Gastrocnemius medialis (tissue), 4 donors: ENCODE measurements at places on chromosomes 13 and 19.
A peak's percentile ranks its signal among the peaks of the same experiment; 100 is the strongest.

DNA sequence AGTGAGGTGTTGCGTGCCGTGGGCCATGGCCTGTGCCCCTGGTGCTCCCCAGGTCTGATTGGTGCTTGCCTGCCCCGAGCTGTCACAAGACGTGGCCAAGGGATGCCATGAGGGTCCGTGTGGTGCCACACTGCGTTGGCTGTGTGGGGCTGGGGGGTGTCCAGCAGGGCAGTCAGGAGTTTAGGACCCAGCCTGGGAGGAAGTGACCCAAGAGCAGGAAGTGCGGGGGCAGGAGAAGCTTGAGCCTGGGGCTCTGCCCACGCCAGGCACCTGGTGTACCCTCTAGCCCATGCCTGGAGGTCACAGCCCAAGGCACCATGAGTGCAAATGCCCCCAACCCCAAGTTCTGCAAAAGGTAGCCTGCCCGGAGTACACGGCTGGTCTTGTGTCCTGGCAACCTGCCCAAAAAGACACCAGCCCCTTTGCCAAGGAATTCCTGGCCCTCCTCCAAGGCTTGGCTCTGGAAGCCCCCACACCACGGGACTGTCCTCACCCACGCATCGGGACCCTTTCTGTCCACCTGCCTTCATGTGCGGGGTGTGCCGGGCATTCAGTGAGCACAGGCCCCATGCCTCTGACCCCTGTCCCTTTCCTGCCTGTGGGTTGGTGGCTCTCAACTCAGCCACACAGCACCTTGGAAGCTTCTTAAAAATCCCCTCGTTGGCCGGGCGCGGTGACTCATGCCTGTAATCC, 24.9 kb downstream of the MPND start:
- DNase-seq: no peak

- DNase-seq: no peak
These were observed 13.2 kb downstream of the RASA3 start for GRCh38 chr13:114119196-114119595.

DNA sequence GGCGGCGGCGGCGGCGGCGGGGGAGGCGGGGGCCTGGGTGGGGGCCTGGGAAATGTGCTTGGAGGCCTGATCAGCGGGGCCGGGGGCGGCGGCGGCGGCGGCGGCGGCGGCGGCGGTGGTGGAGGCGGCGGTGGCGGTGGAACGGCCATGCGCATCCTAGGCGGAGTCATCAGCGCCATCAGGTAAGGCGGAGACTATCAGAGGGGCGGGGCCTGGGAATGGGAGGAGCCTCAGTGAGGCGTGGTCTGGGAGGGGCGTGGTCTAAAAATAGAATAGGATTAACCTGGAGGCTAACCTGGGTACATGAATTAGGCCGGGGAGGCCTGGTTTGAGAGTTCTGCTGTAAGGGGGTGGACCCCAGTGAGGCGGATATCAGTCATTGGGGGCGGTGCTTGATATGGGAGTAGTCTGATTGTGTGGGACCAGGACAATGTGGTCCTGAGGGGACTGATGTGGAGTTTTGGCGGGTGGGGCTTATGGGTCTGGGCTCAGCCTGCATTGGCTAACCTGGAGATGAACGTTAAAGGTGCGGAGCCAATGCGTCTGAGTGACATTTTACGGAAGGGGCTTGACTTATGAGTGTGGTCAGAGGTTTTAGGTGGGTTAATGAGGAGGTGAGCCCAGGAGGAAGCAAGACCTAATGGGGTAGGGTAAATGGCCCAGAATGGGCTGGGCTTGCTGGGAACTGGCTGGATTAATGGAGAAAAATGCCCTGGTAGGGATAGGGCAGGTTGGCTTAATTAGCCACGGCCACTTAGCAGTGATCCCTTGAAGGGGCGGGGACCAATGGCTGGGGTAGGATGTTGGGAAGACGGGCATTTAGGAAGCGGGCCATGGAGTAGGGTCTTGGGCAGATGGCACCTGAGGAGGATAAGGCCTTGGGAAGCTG, 1.4 kb downstream of the CAPNS1 start:
- peak; percentile 90 for DNase-seq

- no peak for DNase-seq
These were observed 218.9 kb upstream of the EDNRB start for GRCh38 chr13:78137404-78138142.

GRCh38 chr19:13056052-13056660, 46.5 kb downstream of the LYL1 start:
- DNase-seq: no peak

GRCh38 chr19:50205681-50206138, 2.3 kb downstream of the MYH14 start:
- no peak for DNase-seq

DNA sequence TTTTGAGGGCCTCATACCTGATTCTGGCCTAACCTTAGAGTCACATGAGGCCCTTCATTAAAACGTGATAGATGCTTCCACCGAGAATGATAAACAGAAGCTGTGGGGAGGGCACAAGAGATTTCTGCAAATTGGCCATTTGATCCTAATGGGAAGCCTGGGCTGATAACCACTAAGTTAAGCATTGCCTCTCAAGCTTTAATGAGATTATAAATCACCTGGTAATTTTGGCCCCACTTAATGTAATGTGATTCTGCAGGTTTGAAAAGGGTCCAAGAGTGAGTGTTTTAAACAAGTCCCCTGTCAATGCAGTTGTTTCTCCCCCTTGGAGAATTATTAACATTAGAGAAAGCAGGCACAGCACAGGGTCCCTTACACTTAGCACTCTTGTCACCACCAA, 42.0 kb downstream of the ZNF486 start:
- no peak for DNase-seq

DNA sequence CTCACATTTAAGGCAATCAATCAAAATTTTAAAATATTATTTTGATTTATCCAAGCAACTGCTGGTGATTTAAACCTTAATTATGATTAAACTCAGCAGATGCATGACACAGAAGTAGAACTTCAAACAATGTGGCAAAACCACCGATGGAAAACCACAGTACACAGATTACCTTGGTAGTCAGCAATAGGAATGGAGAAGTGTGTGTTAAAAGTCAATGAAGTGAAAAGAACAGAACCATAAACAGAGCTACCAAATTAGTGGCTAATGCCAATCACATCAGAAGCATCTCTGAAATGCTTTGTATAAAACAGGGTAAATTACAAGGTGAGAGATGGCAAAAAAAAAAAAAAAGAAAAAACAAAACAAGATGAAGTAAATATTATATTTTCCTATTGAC, 31.2 kb downstream of the KATNAL1 start:
- DNase-seq: no peak

GRCh38 chr19:51078104-51078503, 4.6 kb downstream of the KLK14 start:
- no peak for DNase-seq

DNA sequence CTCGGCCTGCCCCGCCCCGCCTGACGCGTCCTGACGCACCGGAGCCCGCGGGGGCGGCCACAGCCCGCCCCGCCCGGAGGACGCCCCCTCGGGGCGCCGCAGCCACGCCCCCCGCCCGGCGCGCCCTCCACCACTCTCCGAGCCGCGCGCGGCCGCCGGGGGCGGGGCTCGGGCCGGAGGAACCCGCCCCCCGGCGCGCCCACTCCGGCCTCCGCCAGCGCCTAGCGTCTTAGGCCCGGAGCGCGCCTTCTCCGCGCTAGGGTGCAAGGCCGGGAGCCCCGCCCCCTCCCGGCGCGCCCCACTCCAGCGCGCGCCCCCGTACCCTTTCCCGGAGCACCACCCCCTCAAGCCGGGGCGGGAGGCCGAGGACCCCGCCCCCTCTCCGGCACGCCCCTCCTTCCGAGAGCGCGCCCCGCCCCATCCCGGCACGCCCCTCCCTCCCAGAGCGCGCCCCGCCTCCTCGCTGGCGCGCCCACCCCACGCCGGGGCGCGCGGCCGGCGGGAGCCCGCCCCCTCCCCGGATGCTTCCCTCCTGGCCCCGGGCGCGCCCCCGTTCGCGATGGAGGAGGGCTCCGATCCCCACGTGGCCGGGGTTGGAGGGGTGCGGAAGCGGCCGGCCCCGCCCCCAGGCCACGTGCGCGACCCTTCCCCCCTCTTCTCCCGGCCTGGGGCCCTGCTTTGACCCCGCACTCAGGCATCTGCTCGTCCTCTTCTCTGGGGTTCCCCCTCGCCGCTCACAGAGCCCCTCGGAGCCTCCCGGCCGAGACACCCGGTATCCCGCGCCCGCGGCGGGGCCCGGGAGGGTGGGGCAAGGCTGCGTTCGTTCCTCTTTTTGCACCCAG, 480 bp upstream of the KLF16 start:
- DNase-seq: peak; percentile 76

DNA sequence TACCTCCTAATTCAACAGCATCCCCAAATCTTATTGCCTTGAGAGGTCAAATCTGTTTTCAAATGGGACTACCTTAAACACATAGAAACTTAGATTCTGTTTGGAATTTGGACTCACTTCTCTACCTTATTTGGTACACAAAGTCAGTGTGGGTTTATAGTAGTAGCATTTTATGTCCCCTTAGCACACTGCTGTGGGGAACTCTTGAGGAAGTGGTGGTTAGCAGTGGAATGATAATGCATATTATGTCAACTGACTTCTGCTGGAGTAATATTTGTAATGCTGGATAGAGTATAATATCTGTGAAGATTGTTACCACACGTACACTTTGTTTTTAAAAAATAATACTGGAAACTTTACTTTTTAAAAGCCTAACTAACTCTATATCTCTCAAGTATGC, 386.3 kb downstream of the NDFIP2 start:
- DNase-seq: no peak

- DNase-seq: no peak
These were observed 1639.0 kb upstream of the SLC10A2 start for GRCh38 chr13:104705031-104705750.

- no peak for DNase-seq
These were observed 214.1 kb downstream of the COL4A1 start for GRCh38 chr13:110092831-110093247.

DNA sequence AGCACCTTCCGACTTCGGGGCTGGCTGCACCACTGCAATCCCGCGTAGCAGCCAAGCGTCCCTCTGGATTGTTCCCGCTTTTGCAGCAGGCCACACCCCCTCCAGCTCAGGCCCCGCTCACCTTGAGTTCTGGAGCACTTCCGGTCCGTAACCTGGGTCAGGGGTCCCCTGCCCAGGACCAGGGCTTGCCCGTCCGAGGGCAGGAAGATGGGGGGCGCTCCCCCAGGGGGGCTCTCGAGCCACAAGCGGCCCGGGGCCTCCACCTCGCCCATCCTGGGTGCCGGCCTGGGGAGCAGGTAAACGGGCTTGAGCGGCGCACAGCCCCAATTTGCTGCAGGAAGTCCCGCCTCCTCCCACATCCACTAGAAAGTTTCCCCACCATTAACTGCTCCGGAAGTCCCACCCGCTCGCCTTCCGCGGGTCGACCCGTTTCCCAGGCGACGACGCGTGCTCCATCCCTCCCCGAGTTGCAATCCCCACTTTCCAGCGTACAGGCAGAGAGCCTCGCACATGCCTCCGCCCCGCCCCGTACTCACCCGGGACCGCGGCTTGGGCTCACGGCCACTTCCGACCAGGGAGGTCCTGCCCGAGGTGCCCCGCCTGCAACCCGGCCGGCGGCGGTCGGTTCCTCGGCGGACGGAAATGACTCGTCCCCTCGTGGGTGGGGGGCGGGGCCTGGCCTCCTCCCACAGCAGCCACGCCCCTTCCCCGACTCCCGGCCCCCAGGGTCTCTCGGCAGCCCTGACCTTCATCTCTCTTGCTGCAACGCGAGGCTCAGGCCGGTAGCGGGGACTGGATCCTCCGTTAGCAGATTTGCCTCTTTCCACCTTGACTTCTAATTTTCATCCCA, at the start of gene PNKP:
PNKP (minus strand) TSS at position 644 of the 850 bp plus-strand sequence; CDS start at position 272, 372 bp downstream.
- DNase-seq: peak; percentile 83

GRCh38 chr13:45185286-45185685, 15.6 kb downstream of the KCTD4 start:
- DNase-seq: no peak

DNA sequence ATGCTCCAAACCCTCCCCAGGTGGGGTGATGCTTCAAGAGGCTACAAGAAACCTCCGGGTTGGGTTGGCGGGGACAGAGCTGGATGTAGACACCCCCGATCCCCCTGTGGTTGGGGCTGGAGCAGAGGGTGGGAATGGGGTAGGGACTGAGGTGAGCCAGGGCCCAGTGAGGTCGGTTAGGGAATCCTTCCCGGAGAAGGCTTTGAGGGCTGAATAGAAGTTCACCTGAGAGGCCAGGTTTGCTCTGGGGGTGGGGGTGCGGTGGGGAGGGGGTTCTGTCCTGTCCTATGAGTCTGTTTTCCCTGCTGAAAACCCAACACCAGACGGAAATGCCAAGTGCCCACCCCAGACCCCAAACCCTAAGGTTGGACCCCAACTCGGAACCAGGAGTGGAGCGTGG, 69.1 kb downstream of the CELF5 start:
- no peak for DNase-seq

DNA sequence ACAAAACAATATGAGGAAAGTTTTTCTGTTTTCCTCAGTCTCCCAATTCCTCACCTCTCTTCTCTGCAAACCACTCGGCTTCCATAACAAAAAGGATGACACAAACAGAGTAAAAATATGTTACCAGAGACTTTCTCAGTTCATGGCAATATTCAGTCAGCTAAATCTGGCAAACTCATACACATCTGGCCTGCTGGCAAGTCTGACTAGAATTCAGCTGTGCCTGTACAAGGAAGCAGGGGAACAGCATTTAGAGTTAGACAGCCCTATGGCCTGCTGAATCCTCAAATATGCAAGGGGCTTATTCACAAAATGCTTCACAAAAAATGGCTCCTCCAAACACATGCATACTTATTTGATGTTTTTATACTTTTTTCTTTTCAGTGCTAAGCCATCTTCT, 227.8 kb downstream of the ENOX1 start:
- no peak for DNase-seq

DNA sequence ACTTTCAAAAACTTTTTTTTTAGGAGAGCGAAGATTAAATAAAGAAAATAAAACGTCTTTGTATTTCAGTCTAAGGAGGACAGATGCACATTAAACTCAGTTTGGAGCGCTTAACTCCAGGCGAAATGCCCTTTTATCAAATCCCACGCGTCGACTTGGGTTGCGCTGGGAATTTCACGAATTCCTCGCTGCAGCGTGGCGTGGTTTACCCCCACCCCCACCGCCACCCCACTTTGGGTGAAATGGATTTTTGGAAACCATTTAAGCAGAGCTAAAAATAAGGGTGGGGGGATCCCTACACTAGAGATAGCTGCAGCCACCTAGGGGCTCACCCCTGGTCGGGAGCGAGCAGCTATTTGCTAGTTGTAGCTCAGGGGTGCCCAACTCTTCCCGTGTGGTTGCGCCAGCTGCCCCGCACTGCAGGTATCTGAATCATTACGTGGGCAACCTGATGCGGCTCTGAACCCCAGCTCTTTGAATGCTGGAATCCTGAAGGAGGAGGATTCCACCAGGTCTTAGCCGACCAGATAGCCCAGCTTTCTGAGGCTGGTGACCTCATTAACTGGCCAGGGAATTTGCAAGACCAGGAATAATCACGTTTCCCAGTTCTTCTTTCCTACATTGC, 6.5 kb upstream of the TSHZ3 start:
- DNase-seq: no peak

GRCh38 chr19:14525729-14526128, 3.7 kb upstream of the TECR start:
- no peak for DNase-seq

DNA sequence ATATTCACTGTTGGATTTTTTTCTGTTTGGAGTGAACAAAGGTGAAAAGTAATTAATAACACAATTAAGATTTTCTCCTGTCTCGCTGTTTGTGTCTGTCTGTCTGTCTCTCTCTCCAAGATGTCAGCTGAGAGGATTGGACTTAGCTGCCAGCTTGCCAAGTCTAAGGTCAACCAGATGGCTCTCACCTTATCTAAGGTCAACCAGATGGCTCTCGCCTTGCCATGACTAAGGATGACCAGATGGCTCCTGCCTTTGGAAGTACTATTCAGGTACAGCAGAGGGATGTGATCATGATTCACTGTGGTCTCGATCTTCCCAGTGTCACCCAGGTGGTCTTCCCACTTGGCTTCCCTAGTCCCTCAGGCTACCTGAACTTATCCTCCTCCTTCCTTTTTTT, 1436.4 kb downstream of the UQCRFS1 start:
- no peak for DNase-seq
